ENCODE measurements at places on chromosomes 4 and X. TPM values are rescaled to one million over a fixed set of nuclear protein-coding genes. Genes with fewer than 3 reads are reported as not detected.

- H3K27ac ChIP-seq = peak overlapping the region; percentile 59
- no peak overlapping the region for H3K4me3 ChIP-seq
- no peaks in the 10 kb centered on the region for H3K27me3 ChIP-seq
- H3K4me1 ChIP-seq = peaks cover 16% of the 10 kb centered on the region
Observed at GRCh38 chr4:112112590-112113170, 32.6 kb upstream of the FAM241A start.

DNA sequence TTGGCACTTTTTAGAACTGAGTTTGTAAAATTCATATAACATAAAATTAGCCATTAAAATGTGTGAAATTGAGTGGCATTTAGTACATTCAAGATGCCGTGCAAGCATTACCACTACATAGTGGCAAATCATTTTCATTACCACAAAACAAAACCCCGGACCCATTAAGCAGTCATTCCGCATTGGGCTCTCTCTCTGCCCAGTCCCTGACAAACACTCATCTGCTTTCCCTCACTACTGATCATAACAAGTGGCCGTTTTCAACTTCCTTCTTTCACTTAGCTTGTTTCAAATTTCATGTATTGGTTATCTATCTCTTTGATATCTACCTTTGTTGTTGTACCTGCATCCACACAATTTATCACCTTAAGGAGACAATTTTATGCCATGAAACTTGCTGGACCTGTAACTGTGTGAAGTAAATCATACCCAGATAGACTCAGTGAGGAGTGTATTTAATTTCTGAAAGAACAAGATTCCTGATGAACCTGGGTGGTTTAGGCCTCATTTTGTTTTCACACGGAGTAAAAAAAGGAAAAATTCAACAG, 202.1 kb downstream of the OR13H1 start:
- DNase-seq = no peak
- H3K27ac ChIP-seq = no peak overlapping the region
- no peaks in the 10 kb centered on the region for H3K4me1 ChIP-seq
- no peaks in the 10 kb centered on the region for H3K27me3 ChIP-seq

DNA sequence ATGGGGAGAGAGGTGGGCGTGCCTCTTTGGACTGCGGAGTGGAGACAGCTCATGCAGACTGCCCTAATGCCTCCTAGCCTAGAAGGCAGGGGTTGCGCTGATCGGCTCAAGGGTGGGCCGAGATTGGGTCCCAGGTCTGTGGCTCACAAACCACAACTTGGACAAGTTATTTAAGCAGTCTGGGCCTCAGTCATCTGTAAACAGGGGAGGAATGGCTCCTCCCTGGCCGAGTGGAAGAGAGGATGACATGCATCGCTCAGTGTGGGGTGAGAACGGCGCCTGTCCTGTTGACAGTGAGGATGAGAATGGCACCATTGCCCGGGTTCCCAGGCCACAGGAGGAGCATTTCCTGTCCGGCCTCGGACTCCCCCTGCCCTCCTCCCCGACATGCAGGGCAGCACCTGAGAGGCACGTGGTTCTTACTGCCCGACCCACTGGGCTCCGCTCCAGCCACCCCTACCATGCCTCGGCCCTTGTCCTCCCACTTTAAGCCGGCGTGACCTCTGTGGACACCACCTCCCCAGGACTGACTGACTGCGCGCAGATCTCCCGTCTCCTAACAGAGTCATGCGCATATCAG, 40.3 kb upstream of the GRPEL1 start:
- H3K27me3 ChIP-seq = no peaks in the 10 kb centered on the region
- no peaks in the 10 kb centered on the region for H3K36me3 ChIP-seq
- H3K27ac ChIP-seq = no peak overlapping the region
- H3K4me1 ChIP-seq = peaks cover 8% of the 10 kb centered on the region

DNA sequence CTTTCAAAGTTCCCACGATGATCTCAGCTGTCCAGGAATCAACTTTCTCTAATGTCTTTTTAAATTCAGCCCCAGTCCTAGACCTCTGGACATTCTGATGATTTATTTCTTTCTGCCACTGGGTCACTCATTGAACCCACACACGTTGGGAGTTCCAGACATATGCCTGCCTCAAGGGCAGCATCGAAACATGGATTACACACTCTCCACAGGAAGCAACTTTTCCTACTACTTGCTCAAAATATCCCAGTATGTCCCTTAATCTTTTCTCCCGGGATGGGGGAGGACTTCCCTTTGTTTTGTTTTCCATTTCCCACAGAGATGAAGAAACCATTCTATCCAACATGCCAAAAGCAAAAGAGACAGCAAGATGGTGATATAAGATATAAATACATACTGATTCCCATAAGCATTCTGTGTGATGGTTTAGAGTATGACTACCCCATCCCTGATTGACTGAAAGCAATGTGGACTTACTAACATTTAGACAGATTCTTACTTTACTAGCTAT, 79.8 kb upstream of the PPARGC1A start:
- H3K27ac ChIP-seq = no peak overlapping the region
- H3K4me3 ChIP-seq = no peak overlapping the region
- no peaks in the 10 kb centered on the region for H3K36me3 ChIP-seq
- H3K4me1 ChIP-seq = no peaks in the 10 kb centered on the region

GRCh38 chr4:148093065-148093464, 349.1 kb downstream of the NR3C2 start:
- no peaks in the 10 kb centered on the region for H3K27me3 ChIP-seq
- no peak overlapping the region for H3K27ac ChIP-seq
- H3K36me3 ChIP-seq = no peaks in the 10 kb centered on the region
- no peak for DNase-seq

DNA sequence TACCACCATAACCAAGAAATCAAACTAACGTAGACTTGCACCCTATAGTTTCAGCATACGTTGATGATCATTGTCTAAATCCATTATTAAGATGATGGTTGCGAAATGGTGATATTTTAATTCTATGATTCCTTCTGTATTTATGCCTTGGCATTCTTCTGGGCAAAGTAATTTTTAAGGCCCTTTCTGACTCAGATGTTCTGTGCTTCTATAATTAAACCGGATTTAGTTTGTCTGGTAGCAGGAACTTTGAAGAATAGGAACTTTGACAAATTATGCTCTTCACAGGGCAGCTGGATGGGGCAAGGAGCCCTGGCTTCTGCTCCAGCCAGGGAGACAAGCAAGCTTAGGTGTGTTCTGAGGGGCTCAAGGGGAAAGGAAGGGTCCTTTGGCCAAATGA, 23.8 kb upstream of the PLAC1 start:
- no peaks in the 10 kb centered on the region for H3K27me3 ChIP-seq
- DNase-seq = no peak
- no peaks in the 10 kb centered on the region for H3K36me3 ChIP-seq

- no peak overlapping the region for H3K27ac ChIP-seq
- no peaks in the 10 kb centered on the region for H3K4me1 ChIP-seq
- no peaks in the 10 kb centered on the region for H3K36me3 ChIP-seq
- DNase-seq = peak; percentile 11
- peaks cover 34% of the 10 kb centered on the region for H3K27me3 ChIP-seq
Observed at GRCh38 chr4:3807822-3808496, 41.8 kb downstream of the ADRA2C start.

DNA sequence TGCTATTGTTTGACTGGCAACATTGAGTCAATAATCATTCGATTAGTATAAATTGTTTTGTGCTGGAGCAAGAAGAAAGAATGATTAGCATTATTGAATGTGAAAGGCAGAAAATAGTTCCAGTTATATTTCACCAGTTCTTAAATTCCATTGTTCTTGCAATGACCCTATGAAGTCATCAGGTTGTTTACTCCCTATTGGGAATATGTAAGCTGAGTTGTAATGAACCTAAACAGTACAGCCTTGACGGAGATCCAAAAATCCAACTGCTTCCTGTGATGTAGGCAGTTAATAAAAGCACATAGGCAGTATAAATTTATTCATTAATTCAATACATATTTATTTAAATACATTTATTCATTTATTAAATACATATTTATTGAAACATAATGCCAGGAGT, 947.5 kb downstream of the PCDH7 start:
- H3K4me3 ChIP-seq = no peak overlapping the region
- no peak overlapping the region for H3K27ac ChIP-seq
- H3K4me1 ChIP-seq = no peaks in the 10 kb centered on the region

- no peak for DNase-seq
- H3K27ac ChIP-seq = no peak within 1 kb of the TSS
- peak within 1 kb of the TSS; percentile 17 for H3K4me3 ChIP-seq
Observed at GRCh38 chr4:109912706-109913595, at the start of gene EGF. Gene EGF (plus strand): TSS chr4:109912883. CDS start chr4:109913336, 453 bp downstream.

DNA sequence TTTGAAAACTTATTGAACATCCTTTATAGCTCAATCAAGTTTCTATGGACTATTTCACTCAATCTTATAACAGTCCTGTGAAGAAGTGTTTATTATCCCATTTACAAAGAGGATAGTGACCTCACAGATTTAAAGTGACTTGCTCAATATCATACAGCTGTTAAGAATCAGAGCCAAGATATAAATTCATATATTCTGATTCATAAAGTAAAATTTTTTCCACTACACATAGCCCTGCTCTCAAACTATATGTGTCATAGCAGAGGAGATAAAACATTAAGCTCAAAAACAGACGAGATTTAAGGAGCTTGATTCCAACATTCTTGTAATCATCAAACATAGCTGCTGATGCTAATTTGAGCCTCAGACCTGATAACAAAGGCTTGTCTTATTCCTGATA, 226.8 kb downstream of the CAMK2D start:
- no peaks in the 10 kb centered on the region for H3K4me1 ChIP-seq
- no peak overlapping the region for H3K27ac ChIP-seq
- H3K27me3 ChIP-seq = no peaks in the 10 kb centered on the region

GRCh38 chrX:115040417-115040816, 23.0 kb upstream of the IL13RA2 start:
- no peaks in the 10 kb centered on the region for H3K4me1 ChIP-seq
- no peaks in the 10 kb centered on the region for H3K27me3 ChIP-seq
- no peak overlapping the region for H3K4me3 ChIP-seq
- no peak for DNase-seq
- no peaks in the 10 kb centered on the region for H3K36me3 ChIP-seq

GRCh38 chr4:88799900-88800299, 102.3 kb upstream of the NAP1L5 start:
- DNase-seq = no peak
- H3K4me1 ChIP-seq = peaks cover 18% of the 10 kb centered on the region
- no peak overlapping the region for H3K27ac ChIP-seq

- no peaks in the 10 kb centered on the region for H3K27me3 ChIP-seq
- peak overlapping the region; percentile 59 for H3K4me3 ChIP-seq
- H3K4me1 ChIP-seq = no peaks in the 10 kb centered on the region
- DNase-seq = no peak
- H3K36me3 ChIP-seq = no peaks in the 10 kb centered on the region
- peak overlapping the region; percentile 83 for H3K27ac ChIP-seq
Observed at GRCh38 chrX:74536832-74537371, 77.5 kb downstream of the RLIM start.

DNA sequence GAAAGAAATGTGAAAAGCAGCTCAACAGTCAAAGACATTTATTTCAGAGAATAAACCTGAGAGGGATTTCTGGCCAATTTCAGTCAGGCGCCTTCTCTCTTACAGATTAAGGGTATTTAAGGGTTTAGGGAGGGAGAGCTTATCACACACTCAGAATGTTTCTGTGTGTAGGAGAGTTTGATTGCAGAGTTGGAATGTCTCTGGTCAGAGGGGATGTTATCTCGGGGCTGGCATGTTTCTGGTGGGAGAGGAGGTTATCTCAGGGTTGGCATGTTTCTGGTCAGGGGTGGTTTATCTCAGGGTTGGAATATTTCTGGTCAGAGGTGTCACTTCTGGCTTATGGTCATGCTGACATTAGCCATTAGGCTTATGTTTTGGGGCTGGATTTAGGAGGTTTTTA, 1920.5 kb upstream of the PCDH7 start:
- H3K27ac ChIP-seq = no peak overlapping the region
- no peaks in the 10 kb centered on the region for H3K36me3 ChIP-seq
- H3K27me3 ChIP-seq = no peaks in the 10 kb centered on the region
- no peak overlapping the region for H3K4me3 ChIP-seq
- H3K4me1 ChIP-seq = no peaks in the 10 kb centered on the region
- no peak for DNase-seq

DNA sequence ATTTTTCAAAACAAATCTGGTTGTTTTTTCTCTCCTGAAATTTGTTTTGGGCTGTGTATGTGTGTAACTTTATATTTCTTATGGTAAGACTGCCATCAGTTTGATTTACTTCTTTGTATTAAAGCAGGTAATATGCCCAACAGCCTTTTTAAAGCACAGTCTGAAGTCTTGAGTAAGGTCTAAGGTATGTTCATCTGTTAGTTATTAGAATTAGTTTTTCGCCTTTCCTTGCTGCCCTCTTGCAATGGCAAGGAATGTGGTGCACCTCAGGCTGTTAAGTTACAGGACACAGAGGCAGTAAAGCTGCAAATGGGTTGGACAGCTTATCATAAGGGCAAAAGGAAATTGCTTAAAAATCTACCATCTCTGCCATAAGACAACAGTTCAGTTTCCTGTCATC, 71.8 kb downstream of the METTL14 start:
- H3K36me3 ChIP-seq = peaks cover 20% of the 10 kb centered on the region
- DNase-seq = no peak
- peaks cover 21% of the 10 kb centered on the region for H3K4me1 ChIP-seq

Gene HS3ST1
- 3.8 TPM for total RNA-seq

Gene FGF13
- 4.0 TPM for total RNA-seq

Gene PITX2
- not detected for total RNA-seq

Gene VCX3A
- total RNA-seq = not detected

Gene TEX11
- not detected for total RNA-seq

Gene SCFD2
- 13.2 TPM for total RNA-seq

Gene NUDT10
- not detected for total RNA-seq

Gene ADH6
- total RNA-seq = 0.50 TPM

Gene FABP2
- not detected for total RNA-seq

Gene DMRTC1
- total RNA-seq = not detected

All from lower lobe of right lung (tissue), 2 donors.